ENCODE measurements at places on chromosomes 11 and 22.

DNA sequence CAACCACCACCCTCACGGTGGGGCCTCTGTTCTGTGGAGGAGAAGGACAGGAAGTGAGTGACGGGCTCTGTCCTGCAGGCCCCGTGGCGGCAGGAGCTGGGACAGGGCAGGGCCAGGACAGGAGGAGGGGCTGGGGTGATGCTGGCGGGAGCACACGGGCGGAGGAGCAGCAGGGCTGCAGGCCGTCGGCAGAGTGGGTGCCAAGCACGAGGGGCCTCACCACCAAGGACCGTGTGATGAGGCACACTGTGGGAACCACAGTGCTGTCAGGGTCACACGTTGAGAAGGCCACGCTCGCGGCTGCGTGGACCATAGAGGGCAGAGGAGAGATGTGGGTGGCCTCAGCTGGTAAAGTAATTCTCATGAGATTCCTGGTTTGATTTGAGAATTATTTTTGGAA, 8.5 kb downstream of the SCO2 start:
- no peak for DNase-seq

DNA sequence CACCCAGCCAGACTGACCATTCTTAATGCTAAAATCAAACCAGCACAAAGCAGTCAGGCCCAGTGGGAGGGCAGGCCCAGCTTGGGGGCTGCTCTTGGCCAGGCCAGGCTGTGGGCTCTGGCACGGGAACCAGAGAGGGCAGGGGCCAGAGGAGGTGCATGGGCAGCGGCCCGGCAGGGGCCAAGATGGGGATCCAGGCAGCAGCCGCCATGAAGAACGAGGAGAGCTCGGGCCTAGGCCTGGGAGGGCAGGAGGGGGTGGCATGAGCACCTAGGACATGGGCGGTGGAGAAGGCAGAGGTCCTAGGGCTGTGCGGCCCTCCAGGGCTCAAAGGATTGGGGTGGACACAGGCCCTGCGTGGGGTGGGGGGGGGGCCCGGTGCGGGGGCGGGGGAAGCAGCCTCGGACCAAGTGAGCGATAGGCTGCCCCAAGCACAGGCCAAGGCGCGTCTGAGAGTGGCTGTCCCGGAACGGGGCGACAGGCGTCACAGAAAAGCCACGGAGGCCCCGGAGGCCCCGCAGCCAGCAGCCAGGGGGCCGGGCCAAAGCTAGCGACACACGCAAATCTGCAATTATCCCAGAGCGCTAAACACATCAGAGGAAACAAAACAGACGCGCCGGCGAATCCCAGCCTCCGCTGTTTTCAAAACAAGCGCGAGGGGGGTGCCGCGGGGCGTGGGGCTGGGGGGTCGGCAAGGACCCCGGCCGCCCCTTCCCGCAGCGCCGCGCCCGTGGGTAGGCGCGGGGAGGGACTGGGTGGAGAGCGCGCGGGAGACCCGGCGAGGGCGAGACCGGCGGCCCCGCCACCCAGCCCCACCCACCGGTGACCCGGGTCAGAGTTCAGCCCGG, 8.3 kb downstream of the PLXNB2 start:
- no peak for DNase-seq

DNA sequence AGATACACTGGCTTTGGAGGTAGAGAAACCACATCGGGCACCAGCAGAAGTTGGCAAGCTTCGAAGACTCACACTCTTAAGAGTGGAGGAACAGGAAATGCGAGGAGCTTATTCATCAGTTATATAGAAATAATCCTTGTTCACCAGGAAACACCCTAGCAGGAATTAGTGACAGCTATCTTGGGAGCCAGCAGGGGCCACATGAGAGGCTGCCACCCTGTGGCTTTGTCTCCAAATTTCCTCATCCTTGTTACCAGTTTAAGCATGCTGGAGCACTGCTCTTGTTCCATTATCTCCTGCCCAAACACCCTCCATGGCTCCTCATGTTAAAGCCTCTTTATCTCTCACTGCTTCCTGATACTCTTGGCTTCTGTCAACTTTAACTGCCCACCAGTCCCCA, 131.0 kb downstream of the PLEKHA7 start:
- DNase-seq: no peak

DNA sequence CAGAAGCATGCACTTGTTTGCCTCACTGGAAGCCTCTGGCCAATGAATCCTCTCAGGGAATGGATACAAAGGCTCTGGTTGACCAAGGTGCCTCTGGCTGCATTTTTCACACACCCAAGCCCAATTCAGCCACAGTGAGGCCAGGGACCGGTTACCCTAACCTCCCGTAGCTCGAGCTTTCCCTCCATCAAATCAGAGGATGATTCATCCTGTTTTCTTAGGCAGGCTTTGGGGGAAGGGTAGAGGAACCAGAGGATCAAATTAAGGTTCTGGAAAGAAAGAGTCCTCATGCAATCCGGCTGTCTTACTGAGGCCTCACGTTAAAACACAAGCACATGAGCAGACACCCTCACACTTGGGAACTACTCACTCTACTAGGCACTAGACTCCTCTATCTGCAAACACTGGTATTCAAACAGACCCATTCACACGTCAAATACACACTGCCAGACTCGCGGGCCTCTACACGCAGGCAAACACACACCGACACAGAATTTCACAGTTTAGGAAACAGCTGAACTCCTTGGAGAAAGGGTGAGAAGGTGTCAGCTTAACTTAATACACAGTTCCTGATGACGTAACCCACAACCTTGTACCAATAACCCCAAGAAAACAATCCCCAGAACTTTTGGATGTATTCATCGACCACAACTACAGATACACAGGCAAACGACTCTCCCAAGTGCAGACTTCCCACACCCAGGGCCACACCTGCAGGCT, 12.4 kb downstream of the NRXN2 start:
- DNase-seq: no peak

GRCh38 chr22:20904008-20904979, 12.9 kb upstream of the CRKL start:
- peak; percentile 48 for DNase-seq

GRCh38 chr11:6022956-6023355, 7.6 kb downstream of the OR56A1 start:
- no peak for DNase-seq

DNA sequence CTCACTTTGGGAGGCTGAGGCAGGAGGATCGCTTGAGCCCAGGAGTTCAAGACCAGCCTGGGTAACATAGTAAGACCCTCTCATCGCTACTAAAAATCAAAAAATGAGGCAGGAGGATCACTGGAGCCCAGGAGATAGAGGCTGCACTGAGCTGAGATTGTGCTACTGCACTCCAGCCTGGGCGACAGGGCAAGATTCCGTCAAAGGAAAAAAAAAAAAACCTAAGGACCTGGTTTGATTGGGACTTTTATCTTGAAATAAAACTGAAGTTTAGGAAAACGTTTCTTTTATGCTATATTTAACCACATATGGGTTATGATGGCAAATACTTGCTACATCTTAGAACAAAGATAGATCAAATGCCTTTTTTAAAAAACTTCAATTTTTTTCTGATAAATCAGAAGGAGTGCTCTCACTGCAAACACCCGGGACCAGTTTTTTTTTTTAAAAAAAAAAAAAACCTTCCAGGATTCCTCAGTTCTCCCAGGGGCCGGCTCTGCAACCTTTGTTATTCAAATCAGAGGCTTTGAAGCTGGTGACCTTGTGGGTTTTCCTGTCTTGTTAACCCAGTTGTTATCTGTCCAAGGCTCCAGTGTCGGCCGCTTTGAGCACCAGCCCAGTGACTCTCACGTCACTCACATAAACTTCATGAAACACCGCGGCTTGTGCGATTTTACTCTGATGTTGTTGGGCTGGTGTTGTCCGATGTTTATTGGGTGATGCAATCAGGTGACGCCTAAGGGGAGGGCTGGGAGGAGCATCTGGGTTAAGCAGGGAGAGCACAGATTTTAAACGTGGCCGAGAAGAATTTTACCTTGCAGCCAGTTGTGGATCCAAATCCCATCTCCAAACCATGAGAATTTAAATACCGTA, 24.7 kb upstream of the SLC22A12 start:
- peak; percentile 47 for DNase-seq

DNA sequence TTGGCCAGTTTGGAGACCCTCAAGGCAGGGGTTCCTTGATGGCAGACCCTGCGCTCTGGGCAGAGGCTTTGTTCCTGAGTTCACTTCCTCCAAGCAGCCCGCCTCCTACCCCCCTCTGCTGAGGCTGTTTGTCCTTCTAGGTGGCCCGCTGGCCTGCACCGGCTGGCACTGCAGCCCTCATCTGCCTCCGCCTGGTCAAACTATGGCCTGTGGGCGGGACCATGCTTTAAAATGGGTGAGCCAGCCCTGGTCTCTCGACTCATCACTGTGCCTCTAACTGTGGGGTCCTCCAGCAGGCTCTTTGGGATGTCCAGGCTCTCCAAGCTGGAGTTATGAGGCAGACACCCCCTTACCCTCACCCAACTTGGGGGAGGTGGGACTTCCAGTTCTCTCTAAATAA, 114.1 kb upstream of the SLC22A12 start:
- DNase-seq: no peak

DNA sequence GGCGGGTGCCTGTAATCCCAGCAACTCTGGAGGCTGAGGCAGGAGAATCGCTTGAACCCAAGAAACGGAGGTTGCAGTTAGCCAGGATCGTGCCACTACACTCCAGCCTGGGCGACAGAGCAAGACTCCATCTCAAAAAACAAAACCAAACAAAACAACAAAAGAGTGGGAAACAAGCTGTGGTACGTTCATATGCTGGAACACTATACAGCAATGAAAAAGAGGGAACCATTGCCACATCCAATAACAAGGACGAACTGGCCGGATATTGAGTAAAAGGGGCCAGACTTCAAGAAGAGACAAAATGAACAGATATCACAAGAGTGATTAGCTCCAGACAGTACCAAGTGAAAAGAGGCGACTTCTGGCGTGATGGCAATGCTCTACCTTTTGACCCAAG, 4.9 kb downstream of the MACROD1 start:
- DNase-seq: no peak

GRCh38 chr11:26331911-26332571, at the start of gene ANO3:
TSS of gene ANO3 (plus strand) at chr11:26332130. CDS start at chr11:26332276, 146 bp downstream.
- DNase-seq: peak; percentile 54

GRCh38 chr22:24450610-24451009, 23.2 kb downstream of the ADORA2A start:
- DNase-seq: no peak

GRCh38 chr11:60900673-60901404, 5.5 kb downstream of the PRPF19 start:
- DNase-seq: no peak

GRCh38 chr11:1812801-1813200, 22.0 kb upstream of the SYT8 start:
- no peak for DNase-seq

DNA sequence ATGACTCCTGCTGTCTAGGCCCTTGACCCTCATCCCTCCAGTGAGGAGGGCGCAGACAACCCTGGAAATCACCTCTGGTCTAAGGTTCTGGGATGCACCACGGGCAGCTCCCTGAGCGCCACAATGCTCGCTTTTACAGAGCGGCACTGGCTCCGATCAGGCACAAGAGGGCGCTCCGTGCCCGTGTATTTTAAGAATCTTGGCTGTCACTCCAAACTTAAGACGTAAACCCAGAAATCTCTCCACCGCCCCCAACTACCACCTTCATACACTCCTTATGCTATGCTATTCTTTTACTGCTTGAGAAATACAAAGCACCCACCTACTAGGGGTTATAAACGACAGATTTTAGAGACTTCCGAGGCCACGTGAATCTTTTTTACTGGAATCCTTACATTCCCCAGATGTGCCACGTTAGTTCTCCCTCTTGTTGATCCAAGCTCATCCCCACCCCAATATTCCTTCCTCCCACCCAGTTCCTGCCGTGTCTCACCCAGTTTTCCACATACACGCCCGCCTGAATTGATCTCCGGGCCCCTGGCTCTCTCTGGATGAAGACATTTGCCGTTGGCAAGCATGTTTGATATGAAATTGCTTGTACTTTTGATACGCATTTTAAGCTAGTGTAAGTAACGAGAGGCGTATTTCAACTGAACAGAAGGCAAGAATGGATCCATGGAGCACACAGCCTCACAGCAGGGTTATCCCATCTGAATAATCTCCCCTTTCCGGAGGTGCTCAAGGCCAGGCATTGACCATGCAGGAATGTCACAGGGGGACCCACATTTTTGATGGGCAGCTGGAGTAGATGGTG, 453.5 kb downstream of the OPCML start:
- no peak for DNase-seq
